ENCODE measurements at places on chromosomes 6 and 20.
A peak's percentile ranks its signal among the peaks of the same experiment; 100 is the strongest.

- no peak for DNase-seq
Observed at GRCh38 chr6:8539453-8539852, 104.1 kb upstream of the SLC35B3 start.

- DNase-seq: no peak
Observed at GRCh38 chr6:150751296-150751695, 114.2 kb upstream of the MTHFD1L start.

- DNase-seq: no peak
Observed at GRCh38 chr6:11270030-11271027, 37.9 kb upstream of the NEDD9 start.

- DNase-seq: no peak
Observed at GRCh38 chr6:15270402-15270801, 24.5 kb downstream of the JARID2 start.

GRCh38 chr20:33611106-33611505 lies 51.0 kb upstream of the C20orf144 start:
- DNase-seq: no peak

DNA sequence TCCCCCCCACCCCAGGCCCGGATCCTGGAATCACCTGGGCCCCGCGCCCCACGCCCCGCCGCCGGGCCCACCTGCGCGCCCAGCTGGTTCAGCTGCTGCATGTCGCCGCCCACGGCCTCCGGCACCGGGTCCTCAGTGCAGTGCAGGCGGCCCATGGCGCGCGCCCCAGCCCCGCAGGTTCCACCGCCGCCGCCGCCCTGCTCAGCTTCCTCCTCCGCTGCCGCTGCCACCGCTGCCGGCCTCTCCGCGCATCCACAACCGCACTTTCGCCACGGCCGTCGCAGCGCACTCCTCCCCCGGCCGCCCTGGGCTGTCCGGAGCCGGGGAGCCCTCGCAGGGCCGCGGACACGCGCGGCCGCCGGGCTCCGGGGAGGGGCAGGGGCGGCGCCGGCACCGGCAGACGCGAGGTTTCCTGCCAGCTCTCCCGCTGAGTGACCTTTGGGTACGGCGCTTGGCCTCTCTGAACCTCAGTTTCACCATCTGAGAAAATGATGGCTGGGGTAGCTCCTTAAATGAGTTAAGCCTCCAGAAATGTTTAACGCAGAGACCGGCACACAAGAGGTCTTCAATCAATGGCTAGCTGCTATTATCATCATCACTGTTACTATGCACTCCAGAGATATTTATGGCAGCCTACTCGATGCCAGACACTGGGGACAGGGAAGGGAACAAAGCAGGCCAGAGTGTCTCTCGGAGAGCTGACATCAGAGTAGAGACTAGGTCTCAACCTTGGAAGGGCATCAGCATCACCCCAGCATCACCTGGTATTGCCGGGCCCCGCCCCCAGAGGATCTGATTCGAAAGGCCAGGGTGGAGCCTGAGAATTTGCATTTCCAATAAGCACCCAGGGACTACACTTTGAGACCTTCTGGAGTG lies at the start of gene COMMD7:
COMMD7 (minus strand) TSS at position 231 of the 876 bp plus-strand sequence; CDS start at position 155, 76 bp downstream.
- DNase-seq: no peak

GRCh38 chr6:142844065-142844755 lies 100.8 kb downstream of the HIVEP2 start:
- no peak for DNase-seq

GRCh38 chr6:167113935-167114910 lies 8.7 kb upstream of the CCR6 start:
- DNase-seq: no peak

DNA sequence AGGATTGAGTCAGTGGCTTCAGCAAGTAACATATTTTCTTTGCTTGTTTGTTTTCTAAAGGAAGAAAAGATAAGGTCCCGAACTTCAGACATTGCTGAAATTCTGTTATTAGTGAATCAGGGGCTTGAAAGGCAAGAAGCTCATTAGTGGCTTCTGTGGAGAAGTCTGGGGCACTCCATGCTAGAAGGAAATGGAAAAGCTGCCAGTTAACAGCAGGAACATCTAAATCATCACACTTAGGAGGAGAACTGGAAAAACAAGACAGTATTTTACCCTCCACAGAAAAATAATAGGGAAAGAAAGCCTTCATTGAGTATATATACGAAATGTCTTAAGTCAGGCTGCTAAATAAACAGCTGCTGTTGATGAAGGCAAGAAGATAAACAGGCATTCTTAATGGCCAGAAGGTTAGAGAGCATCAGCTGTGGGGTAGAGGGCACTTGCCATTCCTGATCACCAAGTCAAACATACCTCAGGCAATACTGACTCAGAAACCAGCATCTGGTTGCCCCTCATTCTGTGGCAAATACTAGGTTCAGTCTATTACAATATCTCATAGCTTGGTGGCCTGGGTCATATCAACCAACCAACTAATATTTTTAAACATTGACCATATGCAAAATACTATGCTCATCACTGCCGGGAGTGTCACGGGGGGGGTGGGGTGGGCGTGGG lies 143.2 kb upstream of the TENT5A start:
- no peak for DNase-seq

GRCh38 chr20:4029505-4030467 lies 14.4 kb upstream of the RNF24 start:
- DNase-seq: no peak

DNA sequence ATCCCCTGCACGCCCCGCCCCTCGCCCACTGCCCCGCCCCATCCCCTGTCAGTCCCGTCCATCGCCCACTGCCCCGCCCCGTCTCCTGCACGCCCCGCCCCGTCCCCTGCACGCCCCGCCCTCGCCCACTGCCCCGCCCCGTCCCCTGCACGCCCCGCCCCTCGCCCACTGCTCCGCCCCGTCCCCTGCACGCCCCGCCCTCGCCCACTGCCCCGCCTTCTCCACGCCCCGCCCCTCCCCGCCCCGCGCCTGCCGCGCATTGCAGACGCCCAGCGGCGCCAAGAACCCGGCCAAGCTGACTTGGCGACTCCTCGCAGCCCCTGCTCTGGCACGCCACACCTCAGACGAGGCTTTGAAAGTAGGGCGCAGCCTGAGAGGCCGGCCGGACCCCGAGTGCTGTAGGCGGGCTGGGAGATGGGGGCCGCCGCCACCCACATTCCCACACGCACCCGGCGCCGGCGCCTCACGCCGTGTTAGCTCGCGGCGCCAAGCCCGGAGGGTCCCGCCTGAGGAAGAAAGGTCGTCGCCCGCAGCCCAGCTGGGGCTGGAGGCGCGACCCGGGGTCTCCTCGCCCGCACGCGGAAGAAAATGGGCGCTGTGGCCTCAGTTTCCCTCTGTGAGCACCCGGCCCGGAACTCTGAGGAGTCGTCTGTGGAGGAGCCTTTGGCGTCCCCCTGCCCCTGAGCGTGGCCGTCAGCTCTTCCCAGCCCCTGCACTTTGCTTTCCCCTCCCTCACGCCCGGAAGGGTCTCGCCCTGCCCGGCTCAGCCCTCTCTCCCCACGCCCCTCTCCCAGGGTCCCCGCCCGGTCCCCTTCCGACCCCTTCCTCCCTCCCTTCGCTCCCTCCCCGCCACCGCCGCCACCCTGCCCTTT lies at the start of gene RAD21L1:
RAD21L1 (plus strand) TSS at position 262 of the 872 bp plus-strand sequence. CDS start 2,410 bp downstream, outside the sequence.
- peak; percentile 19 for DNase-seq

DNA sequence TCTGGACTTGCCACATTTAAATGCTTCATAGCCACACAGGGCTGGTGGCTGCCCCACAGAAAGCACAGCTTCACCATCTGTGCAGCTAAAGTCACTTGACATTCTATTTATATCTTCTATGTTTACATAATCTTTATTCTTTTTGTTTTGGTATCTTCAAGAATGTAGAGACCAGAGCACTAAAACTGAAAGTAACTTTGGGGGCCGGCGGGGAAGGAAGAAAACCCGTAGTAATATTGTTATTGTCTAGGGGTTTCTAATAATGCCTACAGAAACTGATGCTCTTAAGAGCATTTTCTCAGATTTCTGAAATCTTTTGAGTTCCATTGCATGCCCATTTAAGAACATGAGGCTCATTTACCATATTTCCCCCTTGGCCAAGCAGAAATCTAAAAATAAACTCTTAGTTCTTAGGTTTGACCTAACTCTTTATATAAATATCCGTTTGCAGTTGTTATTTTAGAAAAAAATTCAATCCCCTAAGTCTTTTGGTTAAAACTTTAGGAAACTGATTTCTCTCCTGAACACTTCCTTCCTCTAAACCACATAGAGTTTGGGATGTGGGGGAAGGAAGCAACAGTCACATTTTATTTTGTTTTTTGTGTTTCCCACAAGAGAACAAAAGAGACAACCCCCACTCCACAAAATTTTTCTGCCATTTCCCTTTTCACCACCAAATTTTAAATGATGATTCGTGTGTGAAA lies 207.6 kb downstream of the OGFRL1 start:
- no peak for DNase-seq

DNA sequence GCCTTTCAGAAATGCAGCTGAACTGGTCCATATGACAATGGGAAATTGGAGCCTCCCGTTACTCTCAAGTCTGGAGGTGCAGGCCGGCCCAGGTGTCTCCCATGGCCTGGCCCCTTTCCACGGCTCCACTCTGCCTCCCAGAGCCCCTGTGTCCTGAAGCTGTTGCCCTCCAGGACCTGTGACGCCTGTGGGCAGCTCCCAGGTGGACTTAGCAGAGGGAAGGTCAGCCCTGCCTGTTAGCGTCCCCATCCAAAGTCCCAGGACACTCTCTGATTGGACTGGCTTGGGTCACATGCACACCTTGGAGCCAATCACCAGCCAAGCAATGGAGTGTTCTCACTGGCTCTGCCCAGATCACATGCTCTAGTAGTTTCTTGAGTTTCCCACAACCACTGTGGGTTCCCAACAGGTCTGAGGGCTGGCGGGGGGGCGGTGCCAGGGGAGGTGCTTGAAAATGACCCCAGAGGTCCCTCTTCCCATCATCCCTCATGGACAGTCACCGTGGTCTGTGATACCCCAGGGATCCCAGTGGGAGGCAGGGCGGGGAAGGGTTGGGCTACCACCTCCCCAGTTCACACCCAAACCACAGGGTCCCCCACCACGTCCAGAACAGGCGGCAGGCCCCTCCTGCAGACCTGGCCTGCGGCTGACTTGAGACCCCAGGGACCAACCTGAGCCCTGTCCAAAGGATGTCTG lies 135.6 kb downstream of the TAF4 start:
- no peak for DNase-seq

- no peak for DNase-seq
Observed at GRCh38 chr6:10451828-10452509, 37.1 kb upstream of the TFAP2A start.

Measured in left renal cortex interstitium (tissue), 4 donors.